NCI-H2029 (cell line): ENCODE measurements at places on chromosomes 16 and 17.

- no peak for DNase-seq
These were observed 677 bp downstream of the SULT1A2 start for GRCh38 chr16:28596115-28596630.

- peak; percentile 31 for DNase-seq
These were observed 17.1 kb upstream of the CPSF4L start for GRCh38 chr17:73278465-73279453.

DNA sequence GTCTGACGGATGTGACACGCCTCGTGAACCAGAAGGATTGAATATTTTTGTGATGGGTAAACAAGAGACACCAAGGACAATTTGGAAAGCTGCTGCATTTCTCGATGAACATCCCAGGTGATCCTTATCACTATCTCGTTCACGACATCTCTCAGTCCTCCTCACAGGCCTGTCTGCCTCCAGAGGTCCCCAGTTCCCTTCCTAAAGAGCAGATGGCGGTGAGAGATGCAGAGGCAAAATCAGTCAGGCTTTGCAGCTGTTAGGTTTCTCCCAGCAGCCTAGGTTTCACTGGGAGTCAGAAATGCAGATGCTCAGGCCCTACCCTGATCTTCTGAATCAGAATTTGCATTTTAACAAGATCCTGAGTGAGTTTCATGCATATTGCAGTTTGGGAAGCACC lies 23.6 kb downstream of the SCPEP1 start:
- DNase-seq: no peak

- DNase-seq: no peak
These were observed 342.4 kb upstream of the TBX2 start for GRCh38 chr17:61057257-61057656.

DNA sequence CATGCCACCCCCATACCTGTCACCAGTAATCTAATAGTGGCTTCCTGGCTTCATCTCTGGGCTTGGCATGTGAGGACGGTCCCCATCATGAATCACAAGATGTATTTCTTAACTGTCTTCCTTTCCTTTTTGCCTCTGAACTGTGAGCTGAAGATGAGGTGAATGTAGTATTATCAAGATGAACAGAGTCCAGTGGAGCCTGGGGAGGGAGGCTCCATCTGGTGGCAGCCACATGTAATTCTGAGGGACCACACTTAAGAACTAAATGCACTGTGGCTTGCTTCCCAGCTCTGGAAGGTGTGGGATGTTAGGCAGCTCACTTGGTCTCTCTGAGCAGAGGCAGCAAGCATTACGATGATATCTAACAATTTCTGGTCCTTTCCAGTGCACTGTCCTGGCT lies 354.9 kb upstream of the ASIC2 start:
- no peak for DNase-seq

GRCh38 chr16:67236563-67237395 lies 9.8 kb downstream of the TMEM208 start:
- DNase-seq: no peak

GRCh38 chr17:71464751-71465150 lies 656.1 kb upstream of the SOX9 start:
- no peak for DNase-seq

- no peak for DNase-seq
These were observed 5.2 kb downstream of the IL21R start for GRCh38 chr16:27407133-27407532.

GRCh38 chr16:23508589-23509440 lies 1.5 kb downstream of the GGA2 start:
- DNase-seq: no peak

GRCh38 chr17:39455919-39456318 lies 4.9 kb upstream of the MED1 start:
- no peak for DNase-seq

GRCh38 chr17:49209061-49209571 lies 1.3 kb downstream of the GNGT2 start:
- DNase-seq: no peak

DNA sequence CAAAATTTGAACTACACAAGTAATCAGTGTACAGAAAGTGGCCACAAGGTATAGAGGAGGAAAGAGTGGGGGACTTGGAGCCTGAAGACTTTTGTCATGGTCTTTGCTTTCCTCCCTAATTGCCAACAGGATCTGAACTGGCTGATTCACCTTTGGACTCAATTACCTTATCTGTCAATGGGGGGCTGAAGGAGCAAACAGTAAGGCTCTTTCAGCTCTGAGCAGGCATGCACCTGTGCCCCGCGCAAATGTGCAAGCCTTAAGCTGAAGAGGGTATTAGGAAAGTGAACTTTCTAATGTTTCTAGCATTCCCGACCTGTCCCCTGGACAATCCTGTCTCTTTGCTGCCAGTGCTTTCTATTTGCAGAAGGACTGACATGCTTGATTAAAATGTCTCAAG lies 302.7 kb downstream of the CA10 start:
- DNase-seq: no peak

- no peak for DNase-seq
These were observed 96.9 kb downstream of the ZNF778 start for GRCh38 chr16:89314357-89314756.

- no peak for DNase-seq
These were observed 66.3 kb downstream of the LITAF start for GRCh38 chr16:11520442-11520841.

- DNase-seq: no peak
These were observed 315.1 kb upstream of the MON1B start for GRCh38 chr16:76875898-76876297.

GRCh38 chr17:35051183-35051578 lies 12.3 kb downstream of the RFFL start:
- DNase-seq: no peak

DNA sequence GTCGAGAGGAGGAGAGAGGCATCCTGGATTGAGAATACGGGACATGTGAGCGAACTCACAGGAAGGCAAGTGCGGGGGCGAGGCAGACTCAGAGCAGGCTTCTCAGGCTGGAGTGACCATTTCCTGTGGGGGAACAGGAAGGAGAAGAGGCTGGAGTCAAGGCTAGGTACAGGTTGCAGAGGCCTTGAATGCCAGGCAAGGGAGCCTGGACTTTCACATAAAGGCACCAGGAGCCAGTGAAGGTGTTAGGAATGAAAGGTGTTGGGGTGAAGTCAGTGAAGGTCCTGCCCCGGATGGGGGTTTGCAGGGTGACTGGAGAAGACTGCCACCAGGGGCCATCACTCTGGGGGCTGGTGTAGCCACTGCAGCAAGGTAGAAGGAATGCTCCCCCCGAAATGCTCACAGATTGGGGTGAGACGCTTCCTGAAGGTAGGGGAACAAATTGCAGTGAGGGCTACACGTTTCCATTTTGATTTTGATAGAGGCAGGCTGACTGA lies 5.3 kb upstream of the GPRC5C start:
- DNase-seq: no peak

DNA sequence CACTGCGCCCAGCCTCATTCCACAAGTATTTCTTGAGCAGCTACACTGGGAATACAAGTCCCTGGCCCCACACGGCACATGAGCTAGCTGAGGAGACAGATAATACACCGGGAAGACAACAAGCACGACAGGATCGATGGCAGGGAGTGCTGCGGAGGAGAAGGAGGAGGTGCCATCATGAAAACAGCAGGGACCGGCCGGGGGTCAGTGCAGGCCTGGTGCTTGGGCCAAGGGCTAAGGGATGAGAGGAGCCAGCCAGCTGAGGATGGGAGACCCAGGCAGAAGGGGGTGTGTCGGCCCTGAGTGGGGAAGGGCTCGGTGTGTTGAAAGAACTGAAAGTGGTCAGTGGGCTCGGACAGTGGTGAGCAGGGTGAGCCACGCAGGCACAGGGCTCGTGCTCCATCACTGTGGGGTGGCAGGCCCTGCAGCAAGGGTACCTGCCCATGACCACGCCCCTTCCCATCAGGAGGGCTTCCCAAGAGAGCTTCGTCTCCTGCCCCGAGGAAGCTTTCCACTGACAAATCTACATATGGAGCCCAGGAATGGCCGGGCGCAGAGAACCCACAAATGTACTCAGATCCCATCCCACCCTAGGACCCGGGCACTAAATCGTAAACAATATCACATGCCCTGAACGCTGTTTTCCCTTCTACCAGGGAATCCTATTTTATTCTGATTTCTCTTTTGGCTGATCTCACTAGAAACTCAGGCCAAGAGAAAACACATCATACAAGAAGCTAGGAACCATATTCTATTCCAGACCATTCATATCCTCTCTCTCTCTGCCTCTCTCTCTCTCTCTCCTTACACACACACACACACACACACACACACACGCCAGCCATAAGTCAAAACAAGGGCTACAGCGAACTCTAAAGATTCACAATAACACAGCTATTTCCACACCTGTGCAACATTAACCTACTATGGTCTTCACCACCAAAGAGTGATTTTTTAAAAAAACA lies 50.7 kb upstream of the TNRC6C start:
- DNase-seq: no peak

- DNase-seq: no peak
These were observed 596 bp downstream of the OR1F1 start for GRCh38 chr16:3188675-3188924.

- DNase-seq: no peak
These were observed 11.8 kb downstream of the SLC9A5 start for GRCh38 chr16:67260426-67261063.

DNA sequence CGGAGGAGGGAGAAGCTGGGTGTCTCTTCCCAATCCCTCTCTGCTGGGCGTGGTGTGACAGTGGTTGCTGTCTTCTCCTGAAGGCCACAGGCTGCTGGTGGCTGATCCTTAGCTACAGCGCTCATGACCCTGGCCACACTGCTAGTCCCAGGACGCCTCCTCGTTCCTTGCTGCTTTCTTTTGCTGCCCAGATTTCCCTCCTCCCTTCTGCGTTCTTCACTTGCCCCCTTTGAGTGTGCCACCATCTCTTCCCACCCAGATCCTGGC lies 90.1 kb downstream of the MRC2 start:
- no peak for DNase-seq

DNA sequence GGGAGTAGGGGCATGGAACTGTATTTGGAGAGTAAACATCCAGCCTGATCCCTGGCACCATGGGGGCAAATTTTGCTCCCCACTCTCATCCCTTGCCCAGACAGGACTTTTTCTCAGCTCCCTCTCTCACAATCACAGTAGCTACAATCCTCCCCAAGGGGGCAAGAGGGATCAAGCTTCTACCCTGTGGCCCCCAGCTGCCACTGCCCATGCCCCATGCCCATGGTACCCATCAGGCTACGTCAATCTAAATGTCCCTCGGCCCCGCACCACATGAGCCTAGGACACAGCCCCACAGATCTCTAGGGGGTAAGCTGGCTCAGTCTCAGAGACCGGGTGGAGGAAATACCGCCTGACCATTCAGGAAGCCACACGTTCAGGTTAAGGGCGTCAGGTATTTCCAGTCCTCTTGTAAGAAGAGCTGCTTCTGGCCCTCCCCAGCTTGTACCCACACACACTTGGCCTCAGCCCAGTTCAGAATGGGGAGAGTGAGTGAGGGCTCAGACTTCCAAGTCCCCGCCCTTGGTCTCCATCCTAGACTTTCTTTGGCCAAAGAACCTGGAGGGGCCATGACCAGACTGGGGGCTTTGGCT lies 1.8 kb downstream of the CACNB1 start:
- no peak for DNase-seq

DNA sequence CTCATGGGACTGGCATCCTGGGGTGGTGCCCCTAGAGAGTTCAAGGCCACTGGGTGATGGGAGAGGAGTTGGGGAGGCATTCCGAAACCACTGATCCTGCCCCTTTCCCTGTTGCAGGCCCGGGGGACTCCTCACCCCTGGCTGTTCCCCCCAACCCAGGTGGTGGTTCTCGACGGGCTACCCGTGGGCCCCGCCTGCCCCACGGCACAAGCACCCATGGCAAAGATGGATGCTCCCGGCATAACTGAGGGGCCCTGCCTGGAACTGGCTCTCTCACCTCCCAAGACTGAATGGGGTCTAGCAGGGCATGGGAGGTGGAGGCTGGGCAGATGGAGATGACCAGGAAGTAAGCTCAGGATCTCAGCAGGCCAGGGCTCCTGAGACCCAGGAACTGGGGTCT lies 6.6 kb downstream of the BTBD17 start:
- DNase-seq: no peak

DNA sequence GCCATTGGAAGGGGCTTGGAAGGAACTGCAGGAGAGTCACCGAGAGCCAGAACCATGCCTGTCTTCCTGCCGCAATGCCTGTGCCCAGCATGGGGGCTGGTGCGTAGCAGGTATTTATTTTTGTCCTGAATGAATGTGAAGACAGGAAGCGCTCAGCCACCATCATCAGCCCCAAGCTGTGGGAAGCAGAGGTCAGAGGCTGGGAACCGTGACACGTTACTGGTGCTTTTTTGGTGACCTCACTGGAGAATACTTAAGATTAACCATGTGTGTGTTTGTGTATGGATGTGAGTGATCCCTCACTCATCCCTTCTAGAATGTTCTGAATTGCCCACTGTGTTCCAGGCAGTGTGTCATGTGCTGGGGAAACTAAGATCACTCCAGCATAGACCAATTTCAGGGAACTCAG lies 343.8 kb downstream of the SNX29 start:
- DNase-seq: no peak

DNA sequence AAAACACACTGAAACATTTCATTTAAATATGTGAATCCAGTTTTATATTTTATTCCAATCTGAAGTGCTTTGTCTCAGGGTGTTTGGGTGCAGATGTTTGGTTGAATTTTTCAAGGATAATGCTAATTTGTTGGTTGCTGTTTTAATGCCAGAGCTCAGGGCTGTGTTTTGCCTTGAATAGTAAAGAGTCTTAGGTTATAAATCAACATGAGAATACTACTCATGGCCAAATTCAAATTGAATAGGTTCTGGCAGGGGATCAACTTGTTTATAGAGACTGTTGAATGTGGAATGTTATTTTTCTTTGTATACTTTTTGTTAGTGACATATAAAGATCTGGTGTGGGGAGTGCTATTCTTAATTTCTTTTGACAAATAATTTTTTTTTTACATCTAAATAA lies 18.8 kb downstream of the TOM1L1 start:
- no peak for DNase-seq

DNA sequence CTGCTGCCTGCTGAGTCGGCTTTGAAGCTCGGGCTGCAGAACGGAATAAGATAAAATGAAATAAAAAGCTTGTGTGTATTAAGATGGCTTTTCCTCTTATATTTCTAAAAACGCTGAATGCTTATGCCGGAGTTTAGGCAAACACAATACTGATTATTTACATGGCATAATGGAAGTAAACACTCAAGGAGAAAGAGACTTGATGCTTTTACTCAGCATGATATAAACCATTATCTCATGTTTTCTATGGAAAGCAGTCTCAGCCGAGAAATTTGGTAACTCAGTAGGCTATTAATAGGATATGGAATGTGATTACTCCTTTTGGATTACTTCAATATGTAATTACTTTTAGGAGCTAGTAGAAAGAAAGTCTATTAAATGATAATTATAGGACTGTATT lies 153.3 kb downstream of the CDH11 start:
- DNase-seq: no peak
